ENCODE measurements at places on chromosomes 13 and 19.

DNA sequence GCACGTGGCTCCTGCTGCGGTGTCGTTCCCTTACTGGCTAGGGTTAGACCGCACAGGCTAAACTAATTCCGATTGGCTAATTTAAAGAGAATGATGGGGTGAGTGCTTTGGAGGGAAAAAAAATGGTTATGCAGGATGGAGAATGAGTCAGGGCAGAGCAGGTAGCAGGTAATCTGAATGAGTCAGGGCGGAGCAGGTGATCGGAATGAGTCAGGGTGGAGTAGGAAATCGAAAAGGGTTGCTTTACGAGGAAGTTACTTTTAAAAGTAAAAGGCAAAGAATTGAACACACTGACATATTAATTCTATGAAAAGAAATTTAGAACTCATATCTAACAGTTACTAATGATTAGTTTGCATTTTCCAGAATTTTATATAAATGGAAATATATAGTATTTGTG, 335.5 kb downstream of the FOXO1 start:
- DNase-seq, result no peak
- H3K36me3 ChIP-seq, result no peaks in the 10 kb centered on the region
- H3K4me3 ChIP-seq, result no peak overlapping the region
- H3K27me3 ChIP-seq, result no peaks in the 10 kb centered on the region
- no peak overlapping the region for H3K27ac ChIP-seq
- no peaks in the 10 kb centered on the region for H3K4me1 ChIP-seq

GRCh38 chr19:30049846-30050667, 108.0 kb downstream of the URI1 start:
- DNase-seq, result no peak
- H3K4me1 ChIP-seq, result no peaks in the 10 kb centered on the region
- H3K27ac ChIP-seq, result no peak overlapping the region
- H3K4me3 ChIP-seq, result no peak overlapping the region
- peaks cover 2% of the 10 kb centered on the region for H3K27me3 ChIP-seq

- H3K27ac ChIP-seq, result no peak overlapping the region
- no peak overlapping the region for H3K4me3 ChIP-seq
- H3K36me3 ChIP-seq, result peaks cover 4% of the 10 kb centered on the region
- no peak for DNase-seq
- no peaks in the 10 kb centered on the region for H3K4me1 ChIP-seq
Observed at GRCh38 chr13:27024776-27025492, 146.7 kb downstream of the USP12 start.

GRCh38 chr19:46206176-46206575, 23.4 kb upstream of the IGFL1 start:
- no peak overlapping the region for H3K27ac ChIP-seq
- H3K4me1 ChIP-seq, result peaks cover 7% of the 10 kb centered on the region
- DNase-seq, result no peak
- no peak overlapping the region for H3K4me3 ChIP-seq

Measured in glutamatergic neuron (in vitro differentiated cells).